ENCODE measurements at places on chromosomes 12 and 14.

DNA sequence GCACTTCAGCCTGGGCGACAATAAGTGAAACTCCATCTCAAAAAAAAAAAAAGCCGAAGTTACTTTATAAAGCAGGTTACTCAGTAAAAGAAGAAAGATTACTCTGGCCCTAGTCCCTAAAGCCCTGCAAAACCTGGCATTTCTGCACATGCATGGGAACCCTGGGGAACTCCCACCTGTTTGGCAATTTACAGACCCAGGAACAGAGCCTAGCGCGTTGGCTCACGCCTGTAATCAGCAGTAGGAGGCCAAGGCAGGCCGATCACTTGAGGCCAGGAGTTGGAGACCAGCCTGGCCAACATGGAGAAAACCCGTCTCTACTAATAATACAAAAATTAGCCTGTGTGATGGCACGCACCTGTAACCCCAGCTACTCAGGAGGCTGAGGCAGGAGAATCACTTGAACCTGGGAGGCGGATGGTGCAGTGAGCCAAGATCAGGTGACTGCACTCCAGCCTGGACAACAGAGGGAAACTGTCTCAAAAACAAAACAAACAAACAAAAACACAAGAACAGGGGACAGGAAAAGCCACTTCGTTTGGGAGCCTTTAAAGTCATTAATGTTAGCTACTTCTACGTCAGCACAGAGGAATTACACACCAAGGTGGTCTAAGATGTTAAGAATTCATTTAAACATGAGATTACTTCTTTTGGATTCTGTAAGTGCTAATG is 34.1 kb upstream of the SPTSSA start:
- DNase-seq, result peak; percentile 84

GRCh38 chr12:76962099-76962498 is 83.3 kb upstream of the CSRP2 start:
- no peak for DNase-seq

- no peak for DNase-seq
These were observed 168.4 kb upstream of the EGLN3 start for GRCh38 chr14:34119107-34119858.

- DNase-seq, result no peak
These were observed 92.7 kb upstream of the PLEKHA5 start for GRCh38 chr12:19036673-19037357.
